Keratinocyte (primary cell): ENCODE measurements at places on chromosomes 6 and 20. TPM values are rescaled to one million over a fixed set of nuclear protein-coding genes. Genes with fewer than 3 reads are reported as not detected.

GRCh38 chr20:20498076-20498861, 130.4 kb downstream of the INSM1 start:
- no peak for DNase-seq

- DNase-seq: no peak
Observed at GRCh38 chr6:81166770-81167169, 585.7 kb downstream of the TENT5A start.

- no peak for DNase-seq
Observed at GRCh38 chr20:40451552-40451951, 237.5 kb downstream of the MAFB start.

DNA sequence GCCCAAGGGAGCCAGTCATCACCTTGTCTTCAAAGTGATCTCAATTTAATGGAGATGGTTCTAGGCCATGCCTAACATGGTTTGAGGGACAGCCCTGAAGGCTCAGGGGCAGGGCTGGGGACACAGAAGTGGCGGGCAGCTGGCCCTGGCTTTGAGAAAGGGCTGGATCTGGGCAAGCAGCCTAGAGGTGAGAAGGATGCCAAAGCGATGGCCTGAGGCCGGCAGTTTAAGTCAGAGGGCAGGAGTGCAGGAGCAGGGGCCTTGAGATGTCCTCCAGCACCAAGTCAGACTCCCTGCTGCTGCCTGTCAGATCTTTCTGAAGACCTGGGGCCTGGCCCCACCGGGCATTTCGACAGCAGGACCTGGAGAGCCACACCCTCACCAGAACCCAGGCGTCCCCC, 28.4 kb upstream of the APMAP start:
- DNase-seq: no peak

DNA sequence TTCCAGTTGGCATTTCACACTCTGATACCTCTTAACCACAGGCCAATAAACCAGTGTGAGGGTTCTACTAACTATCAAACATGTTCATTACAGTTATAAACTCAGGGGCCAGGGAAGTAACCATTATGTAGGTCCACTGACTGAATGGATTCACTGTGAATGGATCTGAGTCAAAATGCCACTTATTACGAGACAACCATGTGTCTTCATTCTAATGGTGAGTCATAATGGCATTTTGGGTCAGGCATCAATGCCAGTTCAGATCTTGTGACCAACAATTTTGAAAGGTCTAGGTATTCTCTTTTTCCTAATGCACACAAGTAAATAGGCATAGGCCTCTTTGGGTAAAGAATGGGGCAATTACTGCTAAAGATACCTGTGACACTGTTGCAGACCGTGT, 112.2 kb upstream of the HEY2 start:
- no peak for DNase-seq

- no peak for DNase-seq
Observed at GRCh38 chr6:75281653-75282052, 2.9 kb downstream of the TMEM30A start.

- DNase-seq: no peak
Observed at GRCh38 chr6:12196326-12196936, 93.7 kb upstream of the EDN1 start.

DNA sequence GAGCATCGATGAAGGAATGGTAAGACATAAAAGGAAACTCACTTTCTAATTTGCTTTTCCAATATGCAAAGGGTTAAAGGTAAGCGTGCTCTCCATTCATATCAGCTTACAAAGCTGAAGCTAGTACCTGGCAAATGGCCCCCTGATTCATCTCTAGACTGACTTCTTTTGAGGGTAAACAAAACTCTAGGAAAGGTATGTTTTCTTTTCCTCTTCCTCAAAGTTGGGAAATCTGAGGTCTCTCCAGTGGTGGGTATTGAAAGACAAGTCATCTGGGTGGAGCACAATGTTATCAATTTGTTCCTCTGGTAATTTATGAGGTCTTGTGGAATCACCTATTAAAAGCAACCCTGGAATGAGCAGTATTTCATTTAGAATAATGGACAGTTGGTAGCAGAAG, 7.9 kb upstream of the FBXO30 start:
- DNase-seq: no peak

DNA sequence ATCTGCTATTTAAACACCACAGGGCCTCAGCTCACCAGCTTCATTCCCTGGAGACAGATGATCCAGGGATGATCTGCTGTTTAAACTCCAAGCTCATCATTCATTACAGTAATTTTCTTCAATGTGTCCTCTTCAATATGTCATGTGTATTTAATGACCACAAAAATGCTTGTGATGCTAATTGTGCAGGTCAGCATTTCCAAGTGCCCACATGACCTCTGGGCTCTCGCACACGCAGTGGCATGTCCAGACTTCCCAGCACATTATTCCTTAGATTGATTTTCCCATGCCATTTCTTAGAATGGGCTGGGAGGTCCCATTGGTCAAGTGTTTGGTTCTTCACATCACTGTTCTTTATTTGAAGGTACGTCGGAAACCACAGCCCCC, 434.4 kb downstream of the HAO1 start:
- no peak for DNase-seq

- no peak for DNase-seq
Observed at GRCh38 chr6:90984066-90984465, 397.2 kb upstream of the MAP3K7 start.

DNA sequence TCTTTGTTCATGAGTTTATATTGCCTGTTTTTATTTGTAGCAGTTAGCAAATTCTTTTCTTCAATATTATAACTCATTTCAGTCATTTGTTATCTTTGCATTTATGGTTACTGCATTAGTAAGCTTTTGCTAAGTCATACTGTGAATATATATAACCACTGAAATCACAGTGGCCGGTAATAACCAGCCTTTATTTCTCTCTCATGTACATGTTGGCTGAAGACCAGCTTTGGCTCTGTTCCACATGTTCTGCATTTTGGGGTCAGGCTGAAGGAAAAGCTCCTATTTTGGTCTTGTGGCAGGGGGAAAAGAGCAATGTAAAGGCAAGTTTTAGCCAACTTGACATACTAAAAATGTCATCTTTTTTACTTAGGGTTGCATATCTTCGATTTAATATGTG, 276.3 kb downstream of the BCKDHB start:
- no peak for DNase-seq

DNA sequence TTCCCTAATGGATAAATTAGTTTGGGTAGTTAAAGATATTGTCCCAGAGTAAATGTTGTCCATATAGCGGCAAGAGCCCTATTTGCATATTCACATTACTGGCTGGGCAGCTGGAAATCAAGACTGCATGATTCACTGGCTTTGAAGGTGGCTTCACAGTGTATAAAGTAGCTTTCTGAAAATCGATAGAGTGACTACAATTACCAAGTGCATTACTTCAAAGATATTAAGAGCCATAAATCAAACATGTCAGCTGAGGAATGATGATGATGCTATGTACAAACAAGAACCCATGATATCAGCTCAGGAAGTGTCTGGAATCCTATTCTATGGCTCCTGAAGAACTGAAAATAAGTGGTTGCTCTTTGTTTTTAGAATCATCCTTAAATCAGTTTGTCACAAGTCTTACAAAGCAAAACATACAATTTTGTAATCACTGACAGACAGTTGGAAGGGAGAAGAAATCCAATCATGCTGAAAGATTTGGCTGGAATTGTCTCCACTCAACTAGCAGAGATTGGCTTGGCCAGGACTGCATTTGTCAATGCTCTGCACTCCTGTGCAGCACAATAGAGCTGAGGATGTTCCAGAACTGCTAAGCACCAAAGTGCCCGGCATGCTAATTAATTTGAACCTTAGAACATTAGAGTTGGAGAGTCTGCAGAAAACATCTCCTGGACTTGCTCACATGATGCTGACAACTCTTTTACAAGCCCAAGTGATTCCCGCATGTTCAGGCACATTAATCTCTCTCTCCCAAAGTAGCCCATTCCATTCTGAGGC, 77.9 kb upstream of the B3GAT2 start:
- no peak for DNase-seq

- DNase-seq: no peak
Observed at GRCh38 chr20:64196847-64197306, 32.6 kb downstream of the MYT1 start.

- DNase-seq: no peak
Observed at GRCh38 chr6:45265246-45265645, 62.9 kb upstream of the RUNX2 start.

DNA sequence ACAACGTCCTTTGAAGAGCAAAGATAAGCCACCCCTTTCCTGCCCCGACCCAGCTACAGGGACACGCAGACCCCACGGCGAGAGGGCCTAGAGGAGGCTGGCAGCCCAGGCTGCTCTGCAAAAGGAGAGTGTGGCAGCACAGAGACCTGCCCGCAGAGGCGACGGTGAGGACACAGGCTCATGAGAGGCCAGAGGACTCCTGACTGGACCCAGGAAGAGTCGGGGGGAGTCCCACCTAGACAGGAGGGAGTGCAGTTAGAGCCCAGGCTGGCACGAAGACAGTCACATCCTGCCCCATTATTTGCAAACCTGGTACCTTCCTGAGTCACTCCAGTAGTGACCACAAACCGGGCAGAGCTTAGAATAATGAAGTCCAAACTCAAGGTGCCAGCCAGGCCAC, 227.7 kb upstream of the CDH4 start:
- no peak for DNase-seq

- DNase-seq: no peak
Observed at GRCh38 chr6:91132461-91132860, 545.6 kb upstream of the MAP3K7 start.

DNA sequence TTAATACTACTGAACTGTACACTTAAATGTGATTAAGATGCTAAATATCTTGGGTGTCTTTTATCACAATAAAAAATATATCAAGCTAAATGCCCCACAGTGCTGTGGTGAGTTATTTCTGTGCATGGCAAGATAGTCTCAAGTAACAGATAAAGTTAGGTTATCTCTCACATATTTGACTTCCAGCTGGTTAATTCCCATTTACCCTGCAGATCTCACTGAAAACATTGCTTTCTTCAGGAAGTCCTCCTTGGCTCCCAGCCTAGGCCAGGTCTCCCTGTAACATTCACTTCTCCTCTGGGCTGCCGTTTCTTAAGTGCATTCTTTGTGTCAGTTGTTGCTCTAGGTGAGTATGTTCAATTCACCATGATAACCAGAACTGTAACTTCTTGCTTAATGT, 59.1 kb downstream of the SLC22A1 start:
- DNase-seq: no peak

DNA sequence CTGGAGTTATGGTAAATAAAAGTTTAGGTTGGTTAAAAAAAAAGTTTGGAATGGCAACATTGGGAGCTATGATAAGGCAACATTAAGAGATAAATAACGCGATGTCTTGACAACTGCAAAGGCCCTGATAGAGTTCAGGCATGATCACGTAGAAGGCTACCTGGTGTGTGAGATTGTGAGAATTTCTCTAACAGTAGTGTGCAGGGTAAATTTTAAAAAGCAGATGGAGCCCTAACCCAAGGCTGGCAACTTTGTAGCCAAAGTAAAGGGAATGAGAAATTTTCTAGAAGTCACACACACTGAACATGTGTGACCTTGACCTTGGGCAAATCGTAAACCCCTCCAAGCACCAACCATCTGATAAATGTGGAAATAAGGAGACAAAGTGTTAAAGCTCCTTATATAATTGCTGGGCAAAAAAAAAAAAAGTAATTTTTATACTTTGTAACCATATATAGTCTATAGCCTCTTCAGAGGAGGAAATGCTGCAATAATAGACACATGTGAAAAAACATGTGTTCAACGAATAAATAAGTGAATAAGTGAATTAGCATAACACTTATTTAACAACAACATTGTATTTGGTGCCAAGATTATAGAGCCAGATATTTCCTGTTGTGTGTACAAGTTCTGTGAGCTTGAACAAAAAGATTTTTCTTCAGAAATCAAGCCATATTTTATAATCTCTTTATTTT, 18.2 kb downstream of the KCNQ5 start:
- no peak for DNase-seq

GRCh38 chr6:3526962-3527650, 70.3 kb upstream of the SLC22A23 start:
- no peak for DNase-seq

DNA sequence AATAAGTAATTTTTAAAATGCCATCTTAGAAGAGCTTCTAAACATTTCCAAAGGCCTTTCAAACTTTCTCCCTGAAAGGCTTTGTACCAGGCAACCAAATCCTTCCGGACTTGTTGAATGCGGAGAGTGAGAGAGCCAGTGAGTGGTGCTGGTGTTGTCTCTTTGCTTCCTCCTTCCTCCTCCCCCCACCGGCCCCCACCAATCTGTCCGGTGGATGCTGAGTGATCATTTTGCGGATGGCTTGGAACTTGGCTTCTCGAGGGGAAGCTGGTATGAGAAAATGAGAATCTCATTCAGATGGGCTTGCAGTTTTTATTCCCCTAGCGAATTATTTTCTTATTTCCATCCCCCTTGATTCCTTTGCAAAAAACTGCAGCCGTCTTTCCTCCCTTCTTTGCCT, 97.3 kb downstream of the ANKRD60 start:
- no peak for DNase-seq

DNA sequence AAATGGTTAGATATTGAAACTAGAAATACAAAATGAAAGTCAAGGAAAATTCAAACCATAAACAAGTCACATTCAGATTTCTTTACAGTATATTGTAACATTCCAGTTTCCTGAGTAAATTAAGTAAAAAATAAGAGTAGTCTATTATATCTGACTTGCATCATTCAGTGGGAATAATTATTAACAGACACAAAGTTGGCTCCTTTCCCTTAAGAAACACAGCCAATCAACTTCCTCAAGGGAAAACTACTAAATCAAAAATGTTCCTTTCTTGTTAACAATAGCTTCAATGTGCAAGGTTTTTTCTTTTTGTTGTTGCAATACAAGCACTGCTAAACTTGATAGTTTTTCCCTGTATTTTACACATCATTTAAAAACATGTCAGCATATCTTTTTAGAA, 33.2 kb downstream of the DNAAF9 start:
- no peak for DNase-seq

DNA sequence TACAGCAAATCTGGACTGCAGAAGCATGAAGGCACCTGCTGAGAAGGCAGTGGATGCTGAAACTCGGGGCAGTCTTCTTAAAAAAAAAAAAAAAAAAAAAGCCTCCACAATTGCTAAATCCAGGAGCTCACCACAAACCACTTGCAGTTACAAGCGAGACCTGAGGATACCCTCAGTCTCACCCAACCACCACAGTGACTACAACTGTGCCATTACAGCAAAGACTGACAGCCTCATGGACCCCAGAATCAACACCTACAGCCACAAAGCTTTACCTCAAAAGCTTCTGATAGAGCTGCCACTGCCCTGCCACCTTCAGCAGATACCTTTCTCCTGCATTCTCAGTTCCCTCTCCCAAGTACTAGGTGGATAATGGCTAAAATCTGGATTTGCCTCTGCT, 9.0 kb downstream of the COL21A1 start:
- no peak for DNase-seq

GRCh38 chr6:151914484-151914883, 107.0 kb downstream of the ESR1 start:
- DNase-seq: no peak

Gene BPIFB4
- not detected in 3 replicates for polyA plus RNA-seq

Gene TMEM200A
- 23.9 to 104 TPM (median 80.4 TPM) in 3 replicates for polyA plus RNA-seq

Gene C6orf62
- 55.4 to 78.8 TPM (median 77.3 TPM) in 3 replicates for polyA plus RNA-seq

Gene BTN1A1
- not detected in 3 replicates for polyA plus RNA-seq

Gene SMIM13
- polyA plus RNA-seq: 4.1 to 7.7 TPM (median 5.4 TPM) in 3 replicates

Gene HTR1E
- not detected in 3 replicates for polyA plus RNA-seq

Gene RAET1L
- 6.9 to 12.2 TPM (median 8.5 TPM) in 3 replicates for polyA plus RNA-seq
